OCI-LY7 (cell line): ENCODE measurements at places on chromosomes 3 and 15.

- no peak for DNase-seq
These were observed 498.0 kb downstream of the MECOM start for GRCh38 chr3:169165196-169166158.

GRCh38 chr3:122640437-122640999 lies 40.1 kb upstream of the PARP14 start:
- no peak for DNase-seq

DNA sequence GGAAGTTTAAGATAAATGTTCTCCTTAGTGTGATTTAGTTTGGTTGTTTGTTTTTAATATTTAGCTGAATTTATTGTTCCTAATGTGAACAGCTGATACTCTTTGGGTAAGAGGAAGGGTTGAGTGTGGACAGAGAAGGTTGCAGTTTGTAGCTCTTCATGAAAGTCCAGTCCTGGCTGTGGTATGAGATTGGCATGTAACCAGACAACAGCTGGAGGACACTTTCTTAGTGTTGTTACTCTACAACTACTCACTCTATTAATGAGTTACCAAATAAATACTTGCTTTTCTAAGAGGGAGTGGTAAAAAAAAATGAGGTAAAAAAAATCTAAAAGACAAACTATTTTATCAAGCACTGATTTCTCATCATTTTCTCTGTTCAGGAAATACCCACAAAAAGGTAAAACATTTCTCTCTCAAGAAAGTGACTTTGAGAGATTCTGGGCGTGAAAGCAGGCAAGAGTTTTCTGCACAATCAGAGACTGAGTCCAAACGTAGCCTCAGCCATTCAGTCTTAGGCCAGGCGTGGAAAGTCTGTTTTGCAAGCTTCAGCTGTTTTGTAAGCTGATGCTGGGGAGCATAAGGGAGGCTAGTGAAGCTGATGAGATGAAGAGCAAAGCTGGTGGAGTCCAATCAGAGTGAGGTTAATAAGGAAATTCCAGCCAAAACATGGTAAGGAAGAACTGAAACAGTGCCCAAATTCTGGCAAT lies 138.5 kb upstream of the ARPP21 start:
- no peak for DNase-seq

DNA sequence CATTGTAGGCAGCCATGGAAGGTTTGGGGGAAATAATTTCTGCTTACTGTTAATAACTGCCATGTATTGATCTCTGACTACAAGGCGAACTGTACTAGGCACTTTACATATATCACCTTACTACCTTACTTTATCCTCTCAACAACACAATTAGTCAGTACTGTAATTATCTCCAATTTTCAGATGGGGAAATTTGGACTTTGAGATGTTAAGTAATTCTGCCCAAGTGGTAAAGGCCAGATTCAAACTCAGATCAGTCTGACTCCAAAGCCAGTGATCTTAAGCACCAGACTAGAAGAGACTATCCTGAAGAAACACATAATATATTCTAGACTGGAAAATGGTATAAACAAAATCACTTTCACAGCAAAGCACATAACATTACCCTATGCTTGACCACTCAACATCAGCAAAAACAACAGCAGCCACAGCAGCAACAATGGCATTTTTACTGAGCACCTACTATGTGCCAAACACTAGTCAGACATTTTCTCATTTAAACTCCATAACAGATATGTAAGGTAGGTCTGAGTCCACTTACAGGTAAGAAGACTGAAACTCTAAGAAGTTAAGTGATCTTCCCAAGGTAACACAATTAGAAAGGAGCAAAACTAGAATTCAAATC lies 13.1 kb downstream of the MTHFS start:
- DNase-seq: no peak

DNA sequence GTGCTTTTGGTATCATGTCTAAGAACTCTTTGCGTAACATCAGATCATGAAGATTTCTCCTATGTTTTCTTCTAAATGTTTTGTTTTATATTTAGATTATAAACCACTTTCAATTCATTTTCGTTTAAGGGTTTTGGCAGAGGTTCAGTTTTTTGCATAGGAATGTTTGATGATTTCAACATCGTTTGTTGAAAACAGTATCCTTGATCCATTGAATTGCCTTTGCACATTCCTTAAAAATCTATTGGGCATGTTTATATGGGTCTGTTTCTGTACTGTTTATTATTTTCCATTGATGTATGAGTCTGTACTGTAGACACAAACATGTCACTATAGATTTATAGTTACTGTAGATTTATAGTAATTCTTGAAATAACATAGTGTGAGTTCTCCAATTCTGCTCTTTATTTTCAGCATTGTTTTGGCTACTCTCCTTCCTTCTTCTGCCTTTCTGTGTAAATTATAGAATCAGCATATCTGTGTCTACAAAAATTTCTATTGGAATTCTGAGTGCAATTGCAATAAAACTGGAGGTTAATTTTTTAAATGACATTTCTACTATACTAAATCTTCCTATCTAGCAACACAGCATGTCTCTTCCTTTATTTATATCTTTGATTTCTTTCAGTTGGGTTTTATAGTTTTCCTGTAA lies 374.0 kb downstream of the SV2B start:
- no peak for DNase-seq
